COR-L47 (cell line): ENCODE measurements at places on chromosomes 5 and 9.

DNA sequence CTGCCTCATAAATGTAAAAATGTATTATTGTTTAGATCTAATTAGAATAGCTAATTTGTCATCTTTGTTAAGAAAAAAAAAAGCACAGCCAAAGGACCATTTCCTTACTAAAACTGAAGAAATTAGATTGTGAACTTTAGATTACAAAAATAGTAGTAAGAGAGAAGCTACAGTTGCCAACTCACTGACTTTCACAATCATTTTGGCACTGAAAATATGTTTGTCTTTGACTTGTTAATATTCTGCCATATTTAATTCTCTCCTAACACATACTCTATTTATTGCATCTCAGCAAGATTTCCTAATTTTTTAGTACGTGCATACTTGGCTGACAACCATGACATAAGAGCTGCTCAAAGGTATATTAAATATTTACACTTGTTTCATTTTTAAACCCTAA, 297.1 kb downstream of the TUSC1 start:
- no peak for DNase-seq

DNA sequence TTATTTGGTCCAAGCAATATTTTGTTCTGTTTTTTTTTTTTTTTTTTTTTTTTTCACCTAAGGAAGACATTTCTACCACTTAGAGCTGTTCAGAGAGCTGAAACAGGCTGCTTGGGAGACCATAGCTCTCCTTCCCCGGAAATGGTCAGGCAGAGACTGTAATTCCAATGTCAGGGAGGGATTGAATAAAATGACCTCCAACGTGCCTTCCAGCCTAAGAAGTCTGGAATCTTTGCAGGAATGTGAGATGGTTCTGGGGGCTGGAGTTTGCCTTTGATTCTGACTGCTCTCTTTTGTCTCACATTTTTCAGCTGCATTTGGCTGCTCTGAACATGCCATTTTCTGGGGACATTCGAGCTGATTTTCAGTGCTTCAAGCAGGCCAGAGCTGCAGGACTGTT, 38.3 kb upstream of the TGFBR1 start:
- DNase-seq = no peak

DNA sequence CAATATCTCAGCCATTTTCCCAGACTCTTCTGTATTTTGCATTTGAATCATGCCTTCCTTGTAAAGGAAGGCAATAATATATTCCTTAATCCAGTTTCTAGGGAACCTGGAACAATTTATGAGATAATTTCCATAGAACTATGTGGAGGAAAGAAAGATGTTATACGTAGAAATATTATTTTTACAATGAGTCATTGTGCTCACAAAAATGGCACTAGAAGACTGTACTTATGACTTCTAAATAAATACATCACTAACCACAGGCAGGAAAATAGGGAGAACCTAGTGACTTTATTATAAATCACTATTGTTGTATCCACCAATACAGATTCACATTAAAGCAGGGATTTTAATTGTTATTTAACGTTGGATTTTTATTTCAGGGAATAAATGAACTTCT, 87.6 kb downstream of the FBXO38 start:
- DNase-seq = no peak

GRCh38 chr9:18905028-18905882, 127.8 kb downstream of the SAXO1 start:
- DNase-seq = no peak

- DNase-seq = no peak
Measured at GRCh38 chr5:54902791-54903473, 82.5 kb downstream of the ESM1 start.

DNA sequence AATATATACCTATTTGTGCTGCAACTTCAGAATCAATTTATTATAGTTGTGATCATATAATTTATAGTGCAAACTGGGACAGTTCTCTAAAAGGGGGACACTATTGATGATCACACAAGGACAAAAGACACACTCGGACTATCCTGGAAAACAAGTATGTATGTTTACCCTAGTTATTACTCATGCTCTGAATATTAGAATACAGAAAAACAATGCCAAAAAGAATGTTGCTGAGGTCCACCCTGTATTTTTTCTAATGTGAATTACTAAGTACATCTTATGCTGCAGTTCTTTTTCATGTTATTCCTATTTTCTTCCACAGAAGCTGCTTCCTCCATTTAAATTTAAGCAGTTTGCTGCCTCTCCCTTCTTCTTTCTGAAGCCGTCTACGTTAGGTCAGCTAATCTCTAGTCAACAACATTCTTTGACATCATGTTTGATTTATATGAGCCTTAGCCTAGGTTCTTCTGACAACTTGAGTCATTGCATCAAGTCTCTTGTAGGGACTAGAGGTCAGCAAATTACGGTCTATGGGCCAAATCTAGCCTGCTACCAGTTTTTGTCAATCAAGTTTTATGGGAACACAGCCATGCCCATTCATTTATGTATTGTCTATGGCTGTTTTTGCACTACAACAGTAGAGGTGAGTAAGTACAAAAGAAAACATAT, 40.1 kb upstream of the PPP3R2 start:
- DNase-seq = no peak

- DNase-seq = no peak
Measured at GRCh38 chr5:35274839-35275509, 44.7 kb upstream of the PRLR start.

DNA sequence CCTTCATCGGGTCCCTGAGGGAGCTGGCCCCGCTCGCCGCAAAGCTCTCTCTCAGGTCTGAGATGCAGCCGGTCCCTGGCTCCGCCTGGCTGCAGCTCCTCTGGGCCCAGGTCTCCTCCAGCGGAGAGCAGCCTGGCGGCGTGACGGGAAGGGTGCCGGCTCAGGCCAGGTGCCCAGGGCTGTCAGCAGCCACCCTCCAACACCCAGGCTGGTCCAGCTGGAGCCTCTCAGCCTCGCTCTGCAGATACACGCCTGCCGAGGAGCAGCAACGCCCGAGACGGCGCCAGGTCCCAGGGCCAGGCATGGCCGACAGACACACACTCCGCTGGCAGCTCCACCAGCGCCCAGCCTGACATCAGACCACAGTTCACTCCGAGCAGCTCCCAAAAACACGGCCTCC, 25.6 kb downstream of the FAM163B start:
- DNase-seq = no peak

DNA sequence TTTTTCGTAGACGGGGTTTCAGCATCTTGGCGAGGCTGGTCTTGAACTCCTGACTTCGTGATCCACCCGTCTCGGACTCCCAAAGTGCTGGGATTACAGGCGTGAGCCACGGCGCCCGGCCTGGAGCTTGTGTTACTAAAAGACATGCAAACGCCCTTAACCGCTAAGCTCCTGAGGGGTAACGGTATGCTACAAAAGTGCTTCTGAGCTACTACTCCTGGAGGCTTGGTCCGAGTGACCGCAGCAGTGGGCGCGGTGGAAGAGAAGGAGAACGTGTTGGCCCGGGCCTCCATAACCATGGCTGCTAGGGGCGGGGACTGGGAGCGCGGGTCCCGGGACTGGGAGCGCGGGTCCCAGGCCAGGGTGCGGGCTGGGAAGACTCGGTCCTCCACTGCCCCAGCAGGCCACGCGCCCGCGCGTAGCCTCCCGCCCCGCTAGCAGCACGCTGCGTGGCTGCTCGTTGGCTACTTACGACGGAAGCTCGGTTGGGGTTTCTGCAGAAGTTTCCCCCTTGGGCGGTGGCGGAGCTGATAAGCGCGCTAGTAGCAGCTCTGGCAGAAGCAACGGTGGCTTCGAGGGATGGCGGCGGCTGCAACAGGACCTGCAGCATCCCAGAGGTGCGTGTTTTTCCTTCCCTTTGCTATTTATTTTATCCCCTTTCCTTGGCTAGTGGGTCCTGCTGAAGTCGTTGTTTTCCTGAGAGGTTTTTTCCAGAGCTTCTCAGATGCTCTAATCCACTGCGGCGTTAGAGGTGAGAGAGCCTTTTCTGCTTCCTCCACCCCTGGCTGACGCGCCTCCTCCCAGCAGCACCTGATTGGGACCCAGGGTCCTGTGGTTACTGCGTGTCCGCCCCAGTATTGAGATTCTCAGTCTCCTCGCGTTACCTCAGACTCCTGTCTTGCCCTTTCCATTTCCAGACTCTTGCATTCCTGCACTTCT, 69.2 kb upstream of the CCDC180 start:
- peak; percentile 89 for DNase-seq

- no peak for DNase-seq
Measured at GRCh38 chr9:12415361-12415760, 277.8 kb upstream of the TYRP1 start.

GRCh38 chr9:12266758-12267157, 426.4 kb upstream of the TYRP1 start:
- no peak for DNase-seq

DNA sequence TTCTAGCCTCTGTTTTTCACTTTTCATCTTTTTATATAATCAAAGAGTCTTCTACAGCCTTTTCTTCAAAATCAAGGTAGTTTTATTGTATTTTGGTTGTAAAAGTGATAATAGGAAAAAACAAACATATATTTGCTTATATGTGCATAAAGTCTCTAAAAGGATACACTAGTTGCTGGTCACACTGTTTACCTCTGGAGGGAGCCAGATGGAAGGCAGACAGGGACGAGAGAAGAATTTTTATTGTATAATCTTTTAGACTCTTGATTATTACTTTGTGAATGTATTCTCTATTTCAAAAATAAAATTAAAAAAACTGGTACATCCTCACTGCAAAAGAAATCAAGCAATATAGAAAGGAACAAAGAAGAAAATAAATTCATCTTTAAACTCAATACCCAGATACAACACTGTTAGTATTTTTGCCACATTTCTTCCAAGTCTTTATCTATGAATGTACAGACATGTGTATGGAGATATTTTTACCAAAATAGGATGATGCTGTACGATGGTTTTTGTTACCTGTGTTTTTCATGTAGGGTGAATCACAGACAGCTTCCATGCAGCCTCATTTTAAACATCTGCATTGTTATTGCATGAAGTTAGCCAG, 6.1 kb upstream of the RNF183 start:
- DNase-seq = no peak
